ENCODE measurements at places on chromosomes 12 and 14.

GRCh38 chr12:15265875-15266274 is 44.7 kb upstream of the RERG start:
- DNase-seq: no peak

- no peak for DNase-seq
Observed at GRCh38 chr14:64828071-64828470, 51.6 kb downstream of the SPTB start.

DNA sequence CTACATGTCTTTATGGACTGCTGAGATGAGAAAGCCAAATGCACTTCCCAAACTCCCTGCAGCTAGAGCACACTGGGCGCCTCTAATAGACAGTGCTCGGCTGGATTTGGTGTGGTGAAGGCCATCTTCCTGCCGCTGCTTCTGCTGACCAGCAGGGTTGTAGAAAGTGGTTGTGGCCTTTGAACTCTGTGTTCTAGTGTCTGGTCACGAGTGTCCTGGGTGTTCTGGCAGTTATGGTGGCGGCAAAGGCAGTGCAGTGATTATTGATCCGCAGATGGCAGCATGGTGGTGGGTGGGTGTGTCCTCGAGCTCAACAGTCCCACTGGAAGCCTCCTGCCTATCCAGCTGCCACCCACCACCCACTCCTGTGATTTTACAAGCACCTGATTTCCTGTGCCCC is 43.4 kb downstream of the SMIM41 start:
- no peak for DNase-seq

DNA sequence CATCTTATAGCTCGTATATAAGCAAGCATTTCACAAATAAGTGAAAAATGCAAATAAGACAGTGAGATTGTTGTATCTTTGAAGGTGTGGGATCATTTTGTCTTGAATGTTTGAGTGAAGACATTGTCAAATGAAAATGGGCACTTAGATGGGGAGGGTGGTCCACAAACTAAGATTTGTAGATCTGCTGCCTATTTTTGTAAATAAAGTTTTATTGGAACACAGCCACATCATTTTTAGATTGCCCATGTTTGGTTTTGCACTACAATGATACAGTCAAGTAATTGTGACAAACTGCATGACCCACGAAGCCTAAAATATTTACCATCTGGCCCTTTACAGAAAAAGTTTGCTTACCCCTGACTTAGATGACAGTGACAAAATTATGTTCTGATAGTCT is 156.7 kb downstream of the PAH start:
- DNase-seq: no peak

DNA sequence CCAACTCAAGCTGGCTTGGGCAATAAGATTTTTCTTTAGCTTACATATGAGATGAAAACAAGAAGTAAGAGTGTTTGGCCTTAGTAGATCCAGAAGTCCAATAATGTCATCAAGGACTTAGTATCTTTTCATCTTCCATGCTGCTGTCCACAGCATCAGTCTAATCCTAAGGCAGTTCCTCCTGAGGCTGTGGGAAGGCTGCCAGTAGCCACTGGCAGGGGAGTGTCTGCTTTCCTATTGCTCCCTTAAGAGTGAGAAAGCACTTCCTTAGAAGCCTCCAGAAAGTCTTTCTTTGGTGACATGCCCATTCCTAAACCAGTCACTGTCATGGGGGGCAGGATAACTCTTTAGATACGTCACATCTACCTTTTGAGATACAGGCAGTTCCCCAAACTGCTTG is 317.7 kb downstream of the BMP4 start:
- no peak for DNase-seq

DNA sequence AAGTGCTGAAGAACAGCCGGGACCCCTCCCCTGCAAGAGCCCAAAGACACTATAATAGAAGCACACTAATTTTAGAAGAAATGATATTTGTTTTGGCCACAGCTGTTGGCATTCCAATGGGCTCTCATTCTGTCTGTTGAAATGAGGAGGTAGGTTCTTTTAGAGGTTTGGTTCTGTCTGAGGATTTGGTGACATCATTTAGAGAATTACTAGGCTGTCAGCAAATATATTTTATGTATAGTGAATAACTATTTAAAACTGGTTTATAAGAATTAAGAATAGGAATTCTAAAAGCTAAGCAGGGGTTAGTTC is 200.7 kb upstream of the SLC38A2 start:
- no peak for DNase-seq

- DNase-seq: no peak
Observed at GRCh38 chr14:21313512-21313911, 33.6 kb downstream of the RPGRIP1 start.

DNA sequence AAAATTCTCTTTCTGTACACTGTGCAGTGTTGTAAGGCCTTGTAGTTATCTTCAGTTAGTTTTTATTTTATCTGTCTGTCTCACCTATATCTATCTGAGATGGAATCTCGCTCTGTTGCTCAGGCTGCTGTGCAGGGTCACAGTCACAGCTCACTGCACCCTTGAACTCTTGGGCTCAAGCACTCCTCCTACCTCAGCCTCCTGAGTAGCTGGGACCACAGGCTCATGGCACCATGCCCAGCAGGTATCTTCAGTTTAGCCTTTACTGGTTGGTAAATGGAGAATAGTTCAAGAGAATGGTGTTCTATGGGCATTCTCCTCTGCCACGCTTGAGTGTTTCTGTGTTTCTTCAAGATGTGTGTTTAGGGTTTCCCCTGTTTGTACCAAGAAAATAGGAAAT is 13.6 kb downstream of the TULP3 start:
- DNase-seq: no peak

DNA sequence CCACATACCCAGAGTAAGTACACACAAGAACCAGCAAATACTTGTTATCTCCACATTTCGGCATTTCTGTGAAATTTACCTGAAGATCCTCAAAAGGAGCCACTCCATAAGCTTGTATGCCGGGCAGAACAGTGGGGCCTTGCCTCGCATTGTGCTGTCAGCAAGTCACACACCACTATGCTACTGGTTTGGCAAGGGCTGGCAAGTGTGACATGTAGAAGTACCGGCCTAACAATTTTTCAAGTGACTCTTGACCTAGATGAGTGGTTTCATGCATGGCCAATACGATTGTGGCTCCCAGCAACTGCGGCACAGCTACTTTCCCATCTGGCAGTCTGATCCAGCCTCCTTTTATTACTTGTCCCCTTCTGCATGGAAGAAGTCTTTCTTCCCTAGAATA is 69.8 kb downstream of the GAS2L3 start:
- DNase-seq: no peak

DNA sequence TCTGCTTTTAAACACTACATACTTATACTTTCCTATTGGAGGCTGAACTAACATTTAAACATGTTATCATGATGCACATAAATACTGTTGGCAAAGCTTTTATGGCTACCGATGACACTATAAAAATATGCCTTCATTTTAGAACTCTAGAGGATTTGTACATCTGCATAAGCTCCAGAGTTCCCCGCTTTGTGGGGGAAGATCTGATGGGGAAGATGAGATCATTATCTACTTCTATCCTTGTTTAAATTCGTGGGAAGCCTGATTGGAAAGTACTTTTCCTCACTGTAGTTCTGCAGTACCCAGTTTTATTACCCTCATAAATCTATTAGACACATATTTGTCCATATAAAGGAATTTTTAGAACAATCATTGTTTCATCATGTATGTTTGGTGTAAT is 299.6 kb upstream of the ATP2B1 start:
- DNase-seq: no peak

DNA sequence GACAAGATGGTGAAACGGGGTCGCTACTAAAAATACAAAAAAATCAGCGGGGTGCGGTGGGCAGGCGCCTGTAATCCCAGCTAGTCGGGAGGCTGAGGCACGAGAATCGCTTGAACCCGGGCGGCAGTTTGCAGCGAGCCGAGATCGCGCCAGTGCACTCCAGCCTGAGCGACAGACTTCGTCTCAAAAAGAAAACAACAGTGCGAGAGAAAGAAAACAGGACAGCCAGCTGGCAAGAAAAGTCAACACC is 633 bp upstream of the RNU4-2 start:
- DNase-seq: no peak

DNA sequence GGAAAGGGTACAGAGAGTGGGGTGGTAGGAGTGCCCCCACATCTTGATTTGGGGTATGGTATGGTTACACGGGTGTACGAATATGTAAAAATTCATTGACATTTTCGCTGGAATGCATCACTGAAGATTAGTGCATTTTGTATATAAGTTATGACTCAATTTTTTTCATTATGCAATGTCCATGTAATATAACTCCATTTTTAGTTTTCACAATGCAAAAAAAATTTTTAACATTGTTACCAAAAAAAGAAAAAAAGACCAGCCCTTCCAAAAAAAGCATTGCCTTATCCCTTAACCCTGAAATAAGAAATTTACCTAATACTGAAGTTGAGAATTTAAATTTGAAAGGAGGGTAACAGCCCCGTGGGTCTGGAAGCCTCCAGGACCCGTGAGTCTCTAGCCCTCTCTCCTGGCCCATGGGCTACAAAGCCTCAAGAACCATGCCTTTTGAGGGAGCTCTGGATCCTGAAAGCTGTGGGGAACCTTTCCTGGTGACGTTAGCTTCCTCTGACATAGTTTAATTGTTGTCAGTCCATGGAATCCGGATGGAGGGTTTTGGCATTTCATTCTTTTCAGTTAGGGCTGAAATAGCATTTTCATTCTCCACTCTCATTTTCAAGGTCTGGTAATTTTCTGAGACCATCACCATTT is 55.6 kb upstream of the ACTN1 start:
- no peak for DNase-seq

GRCh38 chr12:21118760-21119159 is 12.2 kb upstream of the SLCO1B1 start:
- no peak for DNase-seq

DNA sequence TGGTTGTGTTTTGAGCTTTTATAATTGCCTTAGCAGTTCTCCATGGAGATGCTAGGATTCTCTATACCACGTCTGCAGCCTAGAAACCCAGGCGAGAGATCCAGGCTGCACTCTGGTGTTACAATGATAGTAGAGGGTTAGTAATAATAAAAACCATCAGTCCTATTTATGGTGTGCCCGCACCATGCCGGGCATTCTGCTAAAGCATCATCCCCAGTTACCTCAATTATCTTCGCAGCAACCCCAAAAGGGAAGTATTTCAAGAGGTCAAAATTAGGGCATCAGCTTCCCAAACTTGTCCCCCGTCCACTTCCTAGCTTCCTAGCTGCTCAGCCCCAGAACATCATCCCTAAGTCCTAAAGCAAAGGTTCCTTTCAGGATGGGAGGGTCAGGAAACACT is 3.2 kb downstream of the SYNE3 start:
- DNase-seq: no peak

GRCh38 chr12:27424631-27425230 is 21.8 kb upstream of the SMCO2 start:
- DNase-seq: no peak

DNA sequence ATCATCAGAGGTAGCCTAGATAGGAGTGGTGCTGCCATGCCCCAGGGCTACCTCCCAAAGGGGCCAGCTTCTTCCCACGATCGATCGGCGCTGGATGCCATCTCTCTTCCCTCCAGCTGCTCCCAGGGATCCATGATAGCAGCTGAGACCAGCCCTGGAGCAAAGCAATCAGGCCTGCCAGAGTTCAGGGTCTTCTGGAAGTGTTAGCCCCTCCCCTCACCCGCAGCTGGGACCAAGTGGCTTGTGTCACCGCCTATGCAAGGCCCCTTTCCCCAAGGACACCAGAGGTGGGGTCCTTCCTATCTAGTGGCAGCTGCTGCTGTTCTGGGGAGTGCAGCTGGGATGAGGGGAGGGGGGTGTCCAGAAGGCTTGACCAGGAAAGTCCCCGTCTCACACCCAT is 87.0 kb downstream of the IRF2BPL start:
- DNase-seq: no peak

- no peak for DNase-seq
Observed at GRCh38 chr14:24443053-24443665, 583 bp upstream of the SDR39U1 start.

GRCh38 chr12:94872007-94872653 is 131.4 kb downstream of the NDUFA12 start:
- DNase-seq: no peak

DNA sequence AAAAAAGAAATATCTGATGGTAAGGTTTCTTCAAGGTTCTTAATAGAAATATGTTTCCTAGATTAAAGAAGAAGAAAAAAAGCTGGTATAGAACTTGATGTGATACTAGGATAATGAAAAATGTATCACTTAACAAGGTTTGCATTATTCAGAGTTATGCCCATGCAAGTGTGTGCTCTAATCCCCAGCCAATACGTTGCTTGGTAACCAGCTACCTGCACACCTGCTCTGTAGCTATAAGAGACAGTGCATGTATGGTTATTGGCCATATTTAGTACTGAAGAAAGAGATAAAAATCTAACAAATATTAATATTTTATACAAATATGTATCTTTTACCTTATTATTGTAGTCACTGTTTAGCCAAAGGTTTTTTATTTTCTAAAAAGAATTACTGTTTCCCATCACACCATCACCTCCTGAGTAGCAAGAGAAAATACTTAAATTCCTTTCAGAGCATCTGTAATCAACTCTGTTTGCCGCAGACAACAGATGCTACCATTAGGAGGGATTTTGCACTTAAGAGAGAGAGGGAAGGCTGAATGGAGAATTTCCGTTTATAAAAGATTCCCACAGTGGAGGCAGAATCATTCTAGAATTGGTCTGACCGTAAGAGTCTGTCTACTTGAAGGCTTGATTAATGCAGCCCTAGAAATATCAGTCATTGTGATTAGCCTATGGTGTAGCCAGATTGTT is 115.6 kb downstream of the NEDD1 start:
- DNase-seq: no peak

DNA sequence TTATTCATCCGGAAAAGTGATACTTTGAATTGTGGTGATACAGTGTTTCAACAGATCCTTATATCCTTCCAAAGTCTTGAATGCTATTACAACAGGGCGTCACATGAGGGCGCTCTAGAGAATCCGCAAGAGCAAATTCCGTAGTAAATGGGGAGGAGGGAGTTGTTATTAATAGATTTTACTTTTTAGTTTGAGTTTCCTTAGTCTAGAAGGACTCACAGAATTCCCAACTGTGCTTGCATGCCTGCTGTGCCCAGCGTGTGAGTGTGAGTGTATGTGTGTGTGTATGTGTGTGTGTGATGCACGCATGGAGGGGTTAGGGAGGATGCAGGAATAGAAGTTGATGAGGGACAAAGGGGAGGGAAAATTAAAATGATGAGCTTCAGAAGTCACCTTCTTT is 375.3 kb downstream of the C12orf75 start:
- no peak for DNase-seq

DNA sequence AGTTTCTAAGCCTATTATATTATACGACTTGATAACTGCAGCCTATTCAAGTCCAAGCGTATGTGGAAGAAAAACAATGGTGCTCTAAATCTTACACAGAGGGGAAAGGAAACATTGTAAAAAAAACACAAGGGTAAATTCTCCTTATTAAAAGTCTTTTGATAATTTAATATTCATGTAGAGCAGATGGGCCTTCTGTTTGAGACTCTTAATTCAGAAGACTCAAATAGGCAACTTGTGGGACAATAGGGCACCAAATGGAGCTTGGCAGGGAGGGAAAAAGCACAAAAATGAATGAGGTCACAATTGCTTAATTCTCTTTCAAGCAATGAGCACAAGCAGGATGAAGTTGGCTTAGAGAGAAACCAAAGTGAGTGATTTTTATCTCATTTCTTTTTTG is 159.4 kb downstream of the NELL2 start:
- no peak for DNase-seq

GRCh38 chr14:66005900-66006434 is 480.2 kb upstream of the CCDC196 start:
- no peak for DNase-seq

- DNase-seq: no peak
Observed at GRCh38 chr14:94341656-94342333, 18.7 kb upstream of the SERPINA6 start.

GRCh38 chr14:70873627-70874026 is 33.6 kb upstream of the PCNX1 start:
- no peak for DNase-seq
